ENCODE measurements at places on chromosomes 7 and 10.

GRCh38 chr7:70591643-70592042 lies 540.3 kb upstream of the GALNT17 start:
- no peak for DNase-seq

GRCh38 chr7:68245688-68246087 lies 1249.1 kb downstream of the TYW1 start:
- DNase-seq: no peak

- no peak for DNase-seq
Measured at GRCh38 chr7:22116451-22117030, 170.8 kb upstream of the CDCA7L start.

- DNase-seq: no peak
Measured at GRCh38 chr7:134844200-134844599, 64.8 kb downstream of the CALD1 start.

GRCh38 chr10:57972783-57973182 lies 294.9 kb downstream of the IPMK start:
- DNase-seq: no peak

DNA sequence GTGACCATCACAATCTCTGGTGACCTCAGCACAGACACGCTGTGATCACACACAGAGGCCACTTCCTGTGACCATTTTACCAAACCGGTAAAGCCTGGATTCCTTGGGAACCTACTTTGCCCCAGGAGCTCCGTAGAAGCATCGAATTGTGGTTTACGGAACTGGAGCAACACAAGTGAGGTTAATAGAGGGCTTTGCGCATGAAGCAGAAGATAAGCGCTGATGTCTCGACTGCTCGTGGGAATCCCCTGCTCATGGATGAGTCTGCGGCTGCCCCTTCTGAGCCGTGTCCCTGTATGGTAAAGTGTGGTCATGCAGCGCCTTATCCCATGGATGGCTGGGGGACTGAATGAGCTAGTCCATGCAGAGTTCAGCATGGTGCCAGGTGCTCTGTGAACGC lies 53.6 kb downstream of the VIPR2 start:
- DNase-seq: no peak

GRCh38 chr7:94300176-94300835 lies 94.4 kb upstream of the COL1A2 start:
- DNase-seq: no peak

DNA sequence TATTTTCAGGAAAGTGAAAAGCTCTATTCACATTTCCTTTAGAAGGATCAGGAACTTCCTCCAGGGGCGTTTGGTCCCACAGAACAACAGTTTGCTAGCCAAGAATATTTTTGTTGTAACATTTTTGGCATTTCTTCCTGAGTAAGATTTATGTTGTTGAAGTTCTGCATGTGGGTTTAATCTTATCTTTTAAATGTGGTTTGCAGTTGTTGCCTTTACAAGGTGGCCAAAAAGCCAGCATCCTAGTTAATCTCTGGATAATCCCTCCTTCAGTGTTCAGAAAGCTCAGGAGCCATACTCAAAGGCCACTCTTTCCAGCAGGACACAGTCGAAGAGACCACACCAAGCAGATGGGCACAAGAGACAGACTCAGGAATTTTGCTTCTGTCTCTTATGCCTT lies 30.0 kb downstream of the SLC26A4 start:
- DNase-seq: no peak

DNA sequence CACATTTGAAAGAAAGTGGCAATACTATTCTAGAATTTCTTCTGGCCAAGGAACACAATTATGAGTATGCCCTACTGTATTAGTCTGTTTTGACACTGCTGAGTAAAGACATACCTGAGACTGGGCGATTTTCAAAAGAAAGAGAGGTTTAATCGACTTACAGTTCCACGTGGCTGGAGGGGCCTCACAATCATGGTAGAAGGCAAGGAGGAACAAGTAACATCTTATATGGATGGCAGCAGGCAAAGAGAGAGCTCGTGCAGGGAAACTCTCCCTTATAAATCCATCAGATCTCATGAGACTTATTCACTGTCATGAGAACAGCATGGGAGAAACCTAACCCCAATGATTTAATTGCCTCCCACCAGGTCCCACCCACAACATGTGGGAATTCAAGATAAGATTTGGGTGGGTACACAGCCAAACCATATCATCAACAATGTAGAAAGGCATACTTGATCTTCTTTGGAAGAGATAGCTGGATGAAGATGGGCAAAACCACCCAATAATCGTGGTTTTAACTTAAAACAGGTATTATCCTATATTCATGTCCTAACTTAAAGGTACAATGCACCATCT lies 113.9 kb downstream of the ETV1 start:
- no peak for DNase-seq

DNA sequence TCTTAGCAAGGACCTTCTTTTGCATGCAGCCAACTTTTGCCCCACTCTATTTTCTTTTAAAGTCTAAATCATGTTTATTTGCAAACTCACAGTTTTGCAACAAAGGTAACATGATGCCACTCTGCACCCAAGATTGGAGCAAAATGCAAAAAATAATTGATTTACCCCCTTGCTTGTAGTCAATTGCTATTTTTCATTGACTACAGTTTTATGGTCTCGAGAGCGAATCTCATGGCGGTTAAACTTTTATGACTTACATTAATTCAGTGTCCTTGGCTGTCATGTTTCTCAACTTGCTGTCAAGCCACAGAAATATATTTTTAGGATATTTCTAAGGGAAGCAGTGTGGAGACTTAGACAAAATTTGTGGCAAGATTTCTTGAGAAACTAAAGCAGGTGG lies 110.0 kb upstream of the JCAD start:
- DNase-seq: no peak

DNA sequence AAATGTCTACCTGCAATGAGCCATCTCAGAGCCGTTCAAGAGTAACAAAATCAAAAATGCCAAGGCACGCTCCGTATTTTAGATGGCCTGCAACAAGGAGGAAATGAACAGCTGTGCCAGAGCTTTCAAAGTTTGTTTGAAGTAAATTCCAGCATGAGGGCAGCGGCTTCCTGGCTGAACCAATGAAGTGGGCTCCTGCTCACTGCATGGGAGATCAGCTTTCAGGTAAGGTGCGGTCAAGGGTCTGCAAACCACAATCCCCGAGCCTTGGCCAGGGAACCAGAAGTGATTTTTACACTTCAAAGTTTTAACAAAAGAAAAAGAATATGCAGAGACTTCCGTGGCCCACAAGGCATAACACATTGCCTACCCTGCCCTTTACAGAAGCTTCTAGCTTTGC lies 120.6 kb downstream of the DIP2C start:
- no peak for DNase-seq

DNA sequence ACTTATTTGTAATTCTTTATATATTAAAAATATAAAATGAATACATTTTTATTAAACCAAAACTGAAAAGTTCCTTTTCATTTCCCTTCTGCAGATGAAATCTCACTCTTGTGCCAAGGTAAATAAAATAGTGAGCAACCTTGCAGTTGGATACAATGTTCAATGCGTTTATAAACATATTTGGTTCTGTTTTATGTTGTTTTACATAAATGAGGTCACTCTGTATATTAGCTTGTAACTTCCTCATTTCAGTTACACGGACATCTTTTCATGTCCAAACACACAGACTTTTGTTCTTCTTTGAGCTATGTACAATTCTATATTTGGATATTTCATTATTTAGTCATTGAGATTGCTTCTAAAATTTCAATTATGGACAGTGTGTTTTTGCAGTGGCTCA lies 107.7 kb downstream of the BBS9 start:
- no peak for DNase-seq

DNA sequence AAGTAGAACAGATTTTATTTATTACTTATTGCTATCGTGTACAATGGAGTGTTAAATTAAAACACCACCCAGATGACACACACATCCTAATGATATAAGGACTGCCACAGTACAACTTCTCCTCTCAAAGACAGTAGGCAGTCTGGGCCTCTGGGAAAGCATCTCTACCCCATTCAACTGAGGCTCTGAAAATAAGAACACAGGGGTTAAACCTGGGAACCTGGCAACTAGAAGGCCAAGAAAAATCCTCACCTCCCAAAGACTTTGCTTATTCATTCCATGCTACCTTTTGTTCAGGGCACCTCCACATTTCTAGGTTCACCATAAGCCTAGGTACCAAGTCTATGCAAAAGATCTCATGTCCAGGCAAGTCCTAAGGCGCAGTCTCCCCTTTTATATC lies 125.4 kb upstream of the FEZF1 start:
- DNase-seq: no peak

- DNase-seq: no peak
Measured at GRCh38 chr7:82183634-82184033, 259.9 kb downstream of the CACNA2D1 start.

DNA sequence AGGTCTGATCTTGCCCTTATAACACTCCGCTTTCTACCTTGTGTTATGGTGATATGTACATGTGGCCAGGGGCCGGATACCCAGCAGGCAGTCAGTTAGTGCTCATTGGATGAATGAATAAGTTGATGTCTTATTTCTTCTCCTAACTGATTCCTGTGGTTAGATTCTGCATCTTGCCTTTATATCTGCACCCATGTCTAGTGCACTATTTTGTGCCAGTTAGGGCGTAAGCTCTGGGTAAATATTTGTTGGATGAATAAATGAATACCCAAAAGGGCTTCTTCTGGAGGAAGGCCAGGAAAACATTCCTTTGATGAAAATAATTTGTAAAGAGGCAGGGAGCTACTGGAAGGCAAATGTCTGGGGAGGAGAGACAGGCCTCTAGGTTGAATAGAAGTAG lies 148.2 kb downstream of the CHN2 start:
- no peak for DNase-seq

DNA sequence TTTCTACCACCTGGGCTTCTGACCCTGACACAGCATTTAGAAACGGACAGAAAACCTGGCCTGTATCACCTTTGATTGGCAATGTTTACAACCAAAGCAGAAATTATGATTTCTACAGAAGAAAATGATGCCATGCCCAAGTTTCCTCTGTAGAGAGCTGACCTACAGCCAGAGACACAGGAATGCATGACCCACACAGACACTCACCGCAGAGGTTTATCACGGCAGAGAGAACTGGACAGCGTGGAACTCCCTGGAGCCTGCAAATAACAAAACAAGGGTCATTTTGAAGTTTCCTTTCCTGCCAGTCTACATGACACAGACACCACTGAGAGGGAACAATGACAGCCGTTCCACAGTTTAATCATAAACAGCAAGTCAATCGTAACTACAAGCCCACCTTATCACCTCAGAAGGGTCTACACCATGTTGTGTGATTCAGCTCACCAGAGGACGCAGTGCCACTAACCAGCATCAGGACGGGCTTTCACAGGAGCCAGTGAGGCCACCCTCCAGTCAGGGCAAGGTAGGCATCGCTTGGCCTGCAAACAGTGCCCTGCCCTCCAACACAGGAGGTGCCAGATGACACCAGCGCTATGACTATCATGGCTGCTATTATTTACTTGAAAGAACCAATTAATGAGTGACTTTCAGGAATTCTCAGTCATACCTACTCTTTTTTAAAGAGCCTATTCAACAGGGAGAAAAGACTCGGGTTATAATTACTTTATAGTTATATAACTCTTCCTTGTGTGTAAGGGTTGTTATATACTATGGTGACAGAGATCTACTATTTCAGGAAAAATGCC lies 139.9 kb downstream of the TNS3 start:
- DNase-seq: no peak

DNA sequence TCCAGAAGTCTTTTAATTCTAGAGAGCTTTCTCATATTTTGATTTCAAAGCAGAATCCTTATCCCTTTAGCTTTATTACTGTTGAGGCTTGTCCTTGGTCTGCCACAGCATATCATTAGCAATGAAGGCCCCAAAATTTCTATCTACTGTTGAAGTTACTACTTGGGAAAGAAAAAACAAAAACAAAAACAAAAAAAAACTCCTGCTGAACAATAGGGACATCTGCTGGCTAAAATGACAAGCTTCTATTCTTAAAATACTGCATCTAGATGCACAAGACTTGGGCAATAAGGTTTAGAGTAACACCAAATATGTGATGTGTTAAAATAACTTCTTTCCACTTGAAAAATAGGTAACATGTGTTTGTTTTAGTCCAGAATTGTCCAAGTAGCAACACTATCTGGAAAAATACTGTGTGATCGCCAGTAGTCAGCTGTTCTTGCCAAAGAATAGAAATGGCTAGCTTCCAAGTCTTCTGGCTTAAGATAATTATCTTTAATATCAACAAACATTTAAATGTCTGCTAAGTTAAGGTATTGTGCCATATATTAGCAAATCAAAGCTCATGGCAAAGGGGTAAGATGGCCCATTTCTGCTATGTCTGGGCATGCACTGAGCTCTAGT lies 3.8 kb upstream of the DMTF1 start:
- DNase-seq: no peak

- DNase-seq: no peak
Measured at GRCh38 chr7:85529201-85529600, 342.3 kb upstream of the SEMA3D start.

GRCh38 chr10:97046456-97047082 lies 139.2 kb downstream of the SLIT1 start:
- DNase-seq: no peak

- DNase-seq: no peak
Measured at GRCh38 chr7:66666313-66666952, 37.8 kb downstream of the KCTD7 start.

DNA sequence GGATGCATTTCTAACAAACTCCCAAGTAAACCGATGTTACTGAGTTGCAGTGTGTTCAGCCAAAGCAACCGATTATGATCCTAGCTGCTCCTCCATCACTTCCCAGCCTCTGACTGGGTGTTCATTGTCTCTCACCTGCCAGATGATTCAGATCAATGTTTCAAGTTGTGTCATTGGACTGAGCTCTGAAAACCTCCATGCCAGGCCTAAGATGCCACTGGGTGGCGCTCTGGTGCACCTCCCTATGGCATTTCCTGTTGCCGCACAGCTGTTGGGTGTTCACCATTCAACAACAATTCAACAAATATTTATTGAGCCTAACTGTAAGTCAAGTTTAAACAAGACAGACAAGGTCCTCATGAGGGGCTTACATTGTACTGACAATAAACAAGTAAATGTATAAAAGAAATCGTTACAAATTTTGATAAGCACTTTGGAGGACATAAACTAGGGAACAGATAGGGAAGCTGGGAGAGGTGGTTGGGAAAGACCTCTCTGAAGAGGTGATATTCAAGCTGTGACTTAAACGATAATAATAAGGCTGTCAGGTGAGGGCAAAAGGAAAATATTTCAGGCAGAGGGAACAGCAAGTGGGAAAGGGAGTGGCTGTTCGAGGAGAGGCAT lies 22.8 kb downstream of the RGR start:
- no peak for DNase-seq

DNA sequence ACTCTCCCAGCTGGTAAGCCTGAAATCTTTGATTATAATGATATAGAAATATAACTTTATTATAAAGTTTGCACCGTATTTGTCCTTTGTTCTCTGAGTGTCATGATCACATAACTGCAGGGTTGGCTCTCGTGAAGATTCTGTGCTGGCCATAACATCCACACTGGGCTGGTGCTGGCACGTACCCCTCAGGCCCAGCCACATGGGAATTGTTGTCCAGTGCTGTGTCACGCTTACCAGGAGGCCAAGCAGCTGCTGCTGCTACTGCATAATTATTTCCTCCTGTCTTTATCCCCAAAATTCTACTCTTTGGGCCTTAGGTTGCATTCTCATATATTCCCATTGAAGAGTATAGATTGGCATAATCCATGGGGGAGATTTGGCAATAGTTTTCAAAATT lies 20.8 kb upstream of the UCN3 start:
- DNase-seq: no peak

GRCh38 chr10:130171196-130171595 lies 35.0 kb downstream of the GLRX3 start:
- DNase-seq: no peak

- DNase-seq: no peak
Measured at GRCh38 chr10:6217611-6218010, 14.9 kb downstream of the PFKFB3 start.

Measured in right forelimb (tissue), 1 donor.